ENCODE measurements at places on chromosomes 1 and 21. TPM values are rescaled to one million over a fixed set of nuclear protein-coding genes. Genes with fewer than 3 reads are reported as not detected.
A peak's percentile ranks its signal among the peaks of the same experiment; 100 is the strongest.

DNA sequence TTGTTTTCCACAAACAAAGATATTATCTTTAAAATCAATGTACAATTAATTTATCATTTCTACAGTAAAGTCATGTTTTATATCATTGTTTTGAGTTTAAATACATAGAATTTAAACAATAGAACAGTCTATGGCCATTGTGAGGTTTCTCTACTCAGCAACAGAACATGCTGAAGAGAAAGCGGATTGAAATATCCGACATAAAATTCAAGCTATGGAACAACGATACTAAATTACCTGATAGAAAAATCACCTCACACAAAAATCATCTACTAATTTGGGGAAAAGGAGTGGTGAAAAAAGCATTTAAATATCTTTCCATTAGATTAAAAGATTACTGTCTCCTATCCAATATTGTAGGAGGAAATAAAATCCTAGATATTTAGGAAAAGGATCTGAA is 12.6 kb downstream of the CDKN2C start:
- DNase-seq, result no peak

DNA sequence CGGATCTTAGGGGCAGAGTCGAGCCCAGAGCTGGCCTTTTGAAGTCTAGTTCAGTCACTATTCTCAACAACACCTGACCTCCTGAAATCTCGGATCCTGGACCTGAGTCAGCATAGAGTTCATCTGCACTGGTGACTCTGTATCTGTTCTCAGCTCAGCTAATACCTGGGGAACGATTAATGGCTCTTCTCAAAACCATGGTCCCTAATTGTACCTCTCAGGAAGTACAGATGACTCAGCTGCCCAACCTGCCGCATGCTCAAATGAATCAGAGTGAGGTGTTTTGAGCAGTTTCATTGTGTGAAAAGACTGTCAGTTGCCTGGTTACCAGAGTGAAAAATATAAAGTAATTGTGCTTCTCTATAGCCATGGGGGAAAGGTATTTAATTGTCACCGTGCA is 89.2 kb downstream of the SLC35F3 start:
- no peak for DNase-seq

GRCh38 chr1:15452216-15452615 is 4.3 kb upstream of the CELA2A start:
- no peak for DNase-seq

DNA sequence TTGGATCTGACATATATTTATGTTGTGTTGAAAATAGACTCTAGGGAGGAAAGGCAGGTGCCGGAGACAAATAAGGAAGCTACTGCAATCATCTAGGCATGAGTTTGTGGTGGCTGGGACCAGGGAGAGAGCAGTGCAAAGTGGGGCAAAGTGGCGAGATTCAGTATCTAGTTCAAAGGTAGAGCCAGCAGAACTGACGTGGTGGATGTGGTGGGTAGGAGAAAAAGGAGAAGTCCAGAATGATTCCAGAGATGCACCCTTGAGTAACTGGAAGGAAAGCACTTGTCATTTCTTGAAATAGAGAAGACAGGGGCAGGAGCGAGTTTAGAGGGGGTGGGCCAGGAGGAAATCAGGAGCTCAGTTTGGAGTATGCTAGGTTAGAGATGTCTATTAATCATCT is 275.2 kb downstream of the KAZN start:
- DNase-seq, result no peak

- DNase-seq, result no peak
Measured at GRCh38 chr1:45640293-45640692, 16.4 kb upstream of the CCDC17 start.

- peak; percentile 88 for DNase-seq
Measured at GRCh38 chr1:206658264-206658980, 23.1 kb downstream of the DYRK3 start.

DNA sequence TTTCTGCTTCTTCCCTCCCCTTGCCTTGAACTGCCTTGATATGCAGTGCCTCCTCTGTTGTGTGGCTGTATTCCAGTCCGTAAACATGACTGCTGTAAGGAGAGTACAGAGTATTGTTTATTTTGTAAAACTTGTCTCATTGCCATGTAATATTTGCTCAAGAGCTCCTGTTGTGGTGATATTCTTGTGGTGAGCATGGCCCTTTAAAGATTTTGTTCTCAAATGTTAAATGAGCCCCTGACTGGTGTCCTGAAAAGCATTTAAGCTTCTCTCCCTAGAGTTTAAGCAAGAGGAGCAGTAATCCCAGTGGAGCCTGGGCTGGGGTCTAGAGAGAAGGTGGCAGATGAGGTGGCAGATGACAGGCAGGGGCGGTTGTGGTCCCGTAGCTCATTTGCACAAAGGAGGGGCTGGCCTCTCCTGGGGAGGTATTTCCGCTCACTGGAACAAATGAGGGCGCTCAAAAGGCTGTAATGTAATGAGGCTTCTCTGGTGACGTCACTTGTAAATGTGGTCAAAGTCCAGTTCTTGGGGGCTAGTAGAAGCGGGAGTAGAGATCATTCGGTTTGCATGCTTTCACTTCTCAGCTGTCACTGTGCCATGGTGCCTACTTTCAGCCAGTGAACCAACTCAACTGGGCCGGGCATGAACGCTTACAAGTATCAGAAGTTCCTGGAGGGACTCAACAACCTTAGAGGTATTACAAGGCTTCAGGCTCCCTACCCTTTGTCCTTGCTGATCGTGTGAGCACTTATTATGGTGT is 46.0 kb upstream of the MACF1 start:
- DNase-seq, result peak; percentile 76

DNA sequence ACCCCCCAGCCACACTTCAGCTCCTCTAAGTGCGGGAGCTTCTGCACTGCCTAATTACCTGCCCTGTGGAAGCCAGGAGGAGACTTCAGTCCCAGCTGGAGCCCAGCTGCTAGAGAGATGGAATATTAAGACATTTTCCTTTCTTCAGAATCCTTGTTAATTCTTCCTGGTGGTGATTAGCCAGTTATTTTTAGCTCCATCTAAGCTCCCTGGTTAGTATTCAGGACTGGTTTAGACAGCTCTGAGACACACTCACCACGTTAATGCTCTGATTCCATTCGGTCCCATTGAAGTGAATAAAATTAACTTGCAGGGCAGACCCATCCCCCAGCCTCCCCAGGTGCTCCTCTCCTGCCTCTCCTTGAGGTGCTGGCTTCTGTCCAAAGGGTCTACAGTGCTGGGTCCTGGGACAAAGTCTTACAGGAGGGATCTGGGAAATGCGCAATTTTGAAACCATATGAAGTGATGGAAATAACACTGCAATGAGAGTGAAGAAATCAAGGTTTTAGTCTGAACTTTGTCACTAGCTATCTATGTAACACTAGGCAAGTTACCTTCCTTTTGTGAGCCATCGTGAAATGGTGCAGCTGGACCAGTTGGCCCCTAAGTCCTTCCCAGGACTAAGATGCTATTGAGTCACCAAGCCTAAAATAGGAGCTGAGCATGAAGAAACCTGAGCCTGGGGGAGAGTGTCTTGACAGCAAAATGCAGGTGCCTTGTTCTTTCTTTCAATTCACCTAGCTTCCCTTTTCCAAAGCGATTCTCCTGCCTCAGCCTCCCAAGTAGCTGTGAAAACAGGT is 117.4 kb upstream of the ATP1A1 start:
- DNase-seq, result no peak

DNA sequence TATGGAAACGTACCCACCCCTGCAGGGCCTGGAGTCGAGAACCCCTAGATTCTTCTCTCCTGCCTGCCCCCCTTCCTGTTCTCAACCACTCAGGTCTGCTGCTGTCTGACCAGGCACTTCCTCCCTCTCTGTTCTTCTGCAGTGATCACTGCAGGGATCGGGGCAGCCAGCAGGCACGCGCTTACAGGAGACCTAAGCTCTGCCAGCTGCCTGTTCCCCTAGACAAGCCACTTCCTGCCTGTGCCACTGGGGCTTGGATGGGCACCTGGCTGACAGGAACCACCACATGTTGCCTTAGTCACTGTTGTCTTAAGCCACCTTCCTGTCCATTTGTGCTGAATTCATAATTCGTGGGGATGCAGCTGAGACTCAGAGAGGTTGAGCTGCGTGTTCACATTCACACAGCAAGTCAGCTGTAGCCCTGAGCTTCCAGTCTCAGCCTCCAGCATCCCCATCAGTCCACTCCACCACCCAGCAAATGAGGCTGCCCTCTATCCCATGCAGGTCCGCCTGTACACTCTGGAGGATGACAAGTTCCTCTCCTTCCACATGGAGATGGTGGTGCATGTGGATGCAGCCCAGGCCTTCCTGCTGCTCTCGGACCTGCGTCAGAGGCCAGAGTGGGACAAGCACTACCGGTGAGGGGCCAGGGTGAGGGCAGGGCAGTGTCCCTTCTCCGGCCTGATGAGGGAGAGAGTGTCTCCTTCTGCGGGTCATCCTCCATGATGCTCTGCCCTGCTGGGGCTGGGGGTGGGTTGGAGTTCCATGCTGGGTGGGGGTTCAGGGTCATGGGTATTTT is 18.6 kb downstream of the FAM151A start:
- DNase-seq, result no peak

DNA sequence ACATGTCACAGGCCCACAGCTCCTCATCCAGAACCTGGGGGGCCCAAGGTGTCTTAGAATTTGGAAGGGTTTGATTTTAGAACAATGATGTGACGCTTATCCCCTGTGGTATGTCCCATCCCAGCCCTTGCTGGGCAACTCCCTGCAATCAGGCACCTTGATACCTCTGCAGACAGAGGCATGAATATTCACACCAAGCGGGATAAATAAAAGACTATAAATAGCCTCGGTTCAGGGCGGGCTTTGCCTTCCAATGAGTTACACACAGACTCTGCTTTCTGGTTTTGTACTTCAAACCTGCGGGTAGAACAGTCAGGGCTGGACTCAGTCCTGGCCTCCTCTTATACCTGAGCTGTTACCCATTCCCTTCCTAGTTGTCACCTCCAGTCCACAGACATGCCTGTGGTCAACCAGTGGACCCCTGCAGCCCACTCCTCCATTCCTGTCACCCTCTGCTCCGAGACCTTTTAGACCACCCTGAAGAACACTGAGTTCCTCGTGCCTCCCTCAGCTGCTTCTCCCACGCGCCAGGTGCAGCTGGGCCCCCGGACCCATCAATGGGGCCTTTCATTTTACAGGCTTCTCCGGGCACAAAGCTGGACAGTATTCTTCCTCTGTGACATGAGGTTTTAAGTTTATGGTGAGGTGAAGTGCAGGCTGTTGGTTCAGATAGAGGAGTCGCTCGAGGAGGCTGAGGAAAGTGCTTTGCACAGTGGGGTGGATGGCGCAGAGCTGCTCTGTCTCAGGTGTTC is 120.1 kb upstream of the TNR start:
- DNase-seq, result peak; percentile 61

- no peak for DNase-seq
Measured at GRCh38 chr1:45752441-45753052, 2.1 kb upstream of the IPP start.

DNA sequence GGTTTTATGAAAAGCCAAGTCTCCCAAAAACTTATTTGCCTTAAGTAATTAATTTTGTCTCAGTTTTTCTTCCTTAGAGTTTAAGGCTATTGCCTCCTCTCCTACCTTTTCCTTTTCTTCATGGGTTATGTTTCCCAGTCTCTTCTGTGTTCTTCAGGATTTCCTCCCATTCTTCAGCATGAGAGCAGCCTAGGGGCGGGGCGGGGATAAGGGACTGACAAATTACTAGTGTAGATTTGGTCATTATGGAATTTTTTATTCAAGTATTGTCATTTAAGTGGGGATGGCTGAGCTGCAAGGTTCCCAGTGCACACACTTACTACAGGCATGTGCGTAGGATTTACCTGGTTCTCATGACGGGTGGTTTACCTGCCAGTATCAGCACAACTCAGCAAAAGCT is 35.2 kb upstream of the PIGV start:
- no peak for DNase-seq

DNA sequence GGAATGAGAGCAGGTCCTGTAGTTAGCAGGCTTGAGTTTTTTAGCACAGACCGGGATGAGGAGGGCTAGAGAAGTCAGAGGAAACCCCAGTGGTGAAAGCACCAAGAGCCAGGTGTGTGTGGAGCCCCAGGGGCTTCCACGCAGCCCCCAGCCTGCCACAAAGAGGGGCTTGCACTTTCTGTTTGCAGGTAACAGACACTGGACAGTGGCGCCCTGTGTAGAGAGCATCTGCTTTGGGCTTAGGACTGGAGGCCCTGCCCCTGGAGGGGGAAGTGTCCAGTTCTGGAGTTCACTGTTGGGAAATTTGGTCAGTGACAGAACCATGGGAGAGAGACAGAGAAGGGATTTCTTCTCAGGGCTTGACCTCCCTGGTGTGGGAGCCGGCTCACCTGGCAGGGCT is 19.5 kb downstream of the AGT start:
- DNase-seq, result no peak

DNA sequence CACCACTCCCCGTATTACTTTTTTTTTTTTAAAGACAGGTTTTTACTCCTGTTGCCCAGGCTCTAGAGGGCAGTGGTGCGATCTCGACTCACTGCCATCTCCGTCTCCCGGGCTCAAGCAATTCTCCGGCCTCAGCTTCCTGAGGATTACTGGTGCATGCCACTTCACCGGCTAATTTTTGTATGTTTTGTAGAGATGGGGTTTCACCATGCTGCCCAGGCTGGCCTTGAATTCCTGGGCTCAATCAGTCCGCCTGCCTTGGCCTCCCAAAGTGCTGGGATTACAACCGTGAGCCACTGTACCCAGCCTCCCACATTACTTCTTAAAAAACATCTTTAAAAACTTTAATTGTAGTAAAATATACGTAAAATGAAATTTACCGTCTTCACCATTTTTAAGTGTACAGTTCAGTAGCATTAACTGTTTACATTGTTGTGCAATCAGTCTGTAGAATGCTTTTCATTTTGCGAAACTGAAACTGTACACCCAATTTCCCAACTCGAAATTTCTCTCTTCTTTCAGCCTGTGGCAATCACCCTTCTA is 77.0 kb downstream of the ZMYM4 start:
- peak; percentile 64 for DNase-seq

- DNase-seq, result no peak
Measured at GRCh38 chr1:105684714-105685113, 1371.8 kb upstream of the PRMT6 start.

DNA sequence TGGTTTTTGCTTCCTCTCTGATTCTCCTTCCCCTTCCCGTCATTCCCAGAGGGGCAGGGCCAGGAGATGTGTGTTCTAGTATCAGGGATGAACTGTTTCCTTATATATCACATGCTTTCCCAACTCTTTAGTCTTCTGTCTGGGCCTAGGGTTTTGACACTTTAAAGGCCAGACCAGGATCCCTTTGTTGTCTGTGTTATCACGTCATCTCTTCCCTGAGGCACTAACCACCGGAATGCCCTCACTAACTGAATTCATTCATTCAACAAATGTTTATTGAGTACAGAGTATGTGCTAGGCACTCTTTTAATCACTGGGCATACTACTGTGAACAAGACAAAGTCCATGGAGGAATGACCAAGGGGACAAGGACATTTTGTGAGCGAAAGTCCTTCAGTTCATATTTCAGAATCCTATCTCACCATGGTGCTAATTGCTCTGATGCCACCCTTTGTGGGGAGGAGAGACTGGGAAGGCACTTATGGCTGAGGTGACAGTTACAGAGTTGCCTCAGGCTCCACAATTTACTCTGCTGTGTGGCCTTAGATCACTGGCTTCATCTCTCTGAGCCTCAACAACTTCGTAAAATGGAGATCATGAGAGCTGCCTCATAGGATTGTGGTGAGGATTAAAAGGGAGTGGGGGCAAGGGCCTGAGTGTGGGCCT is 12.0 kb upstream of the ZNF362 start:
- no peak for DNase-seq

The TINAGL1 gene
- 15.8 TPM for total RNA-seq

The SLC25A34 gene
- 3.5 TPM for total RNA-seq

The ADAMTS5 gene
- 0.47 TPM for total RNA-seq

The CTTNBP2NL gene
- 13.3 TPM for total RNA-seq

The TLR5 gene
- 0.50 TPM for total RNA-seq
